ENCODE measurements at places on chromosomes 2 and 18. TPM values are rescaled to one million over a fixed set of nuclear protein-coding genes. Genes with fewer than 3 reads are reported as not detected.

DNA sequence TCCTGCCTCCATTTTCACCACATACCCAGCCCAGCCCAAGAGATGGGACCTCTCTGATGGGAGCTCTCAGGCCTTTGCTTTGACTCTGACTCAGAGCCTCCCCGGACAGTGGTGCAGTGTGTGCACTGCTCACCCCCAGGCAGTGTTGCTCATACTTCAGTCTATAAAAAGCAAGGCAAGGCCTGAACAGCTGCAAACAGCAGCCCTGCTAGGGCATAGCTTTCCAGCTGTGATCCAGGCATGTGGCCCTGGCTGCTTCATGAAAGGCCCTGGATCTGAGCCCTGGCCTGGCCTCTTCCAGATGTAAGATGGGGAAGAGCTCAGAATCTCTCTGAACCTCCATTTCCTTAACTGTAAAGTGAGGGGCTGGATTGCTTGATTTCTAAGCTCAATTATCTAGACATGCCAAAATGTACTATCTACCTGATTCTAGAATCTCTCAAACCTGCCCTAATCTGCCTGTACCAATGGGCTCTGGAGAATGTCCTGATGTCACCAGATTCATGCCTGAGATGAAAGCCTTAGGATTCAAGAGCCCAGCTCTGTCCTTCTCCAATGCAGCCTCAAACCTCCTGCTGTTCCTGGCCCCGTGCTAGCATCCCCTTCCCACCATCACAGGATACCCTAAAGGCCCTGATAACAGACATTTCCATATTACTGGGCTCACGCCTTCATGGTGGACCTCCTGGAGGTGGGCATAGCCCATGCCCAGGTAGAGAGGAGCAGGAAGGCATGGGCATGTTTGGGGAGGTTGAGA, 206.9 kb downstream of the ARL4C start:
- no peaks in the 10 kb centered on the region for H3K27me3 ChIP-seq
- no peak for DNase-seq

GRCh38 chr18:73962256-73962655, 185.4 kb downstream of the FBXO15 start:
- no peak overlapping the region for H3K27ac ChIP-seq
- no peak overlapping the region for H3K4me3 ChIP-seq
- H3K27me3 ChIP-seq: no peaks in the 10 kb centered on the region
- DNase-seq: no peak
- no peaks in the 10 kb centered on the region for H3K4me1 ChIP-seq

GRCh38 chr2:224009605-224010315, 29.3 kb downstream of the SERPINE2 start:
- H3K4me1 ChIP-seq: no peaks in the 10 kb centered on the region
- no peaks in the 10 kb centered on the region for H3K36me3 ChIP-seq
- H3K27ac ChIP-seq: no peak overlapping the region
- no peak overlapping the region for H3K4me3 ChIP-seq
- no peaks in the 10 kb centered on the region for H3K27me3 ChIP-seq

GRCh38 chr2:18455236-18455862, 105.1 kb downstream of the RDH14 start:
- H3K27me3 ChIP-seq: no peaks in the 10 kb centered on the region
- H3K27ac ChIP-seq: no peak overlapping the region
- H3K36me3 ChIP-seq: no peaks in the 10 kb centered on the region
- H3K4me1 ChIP-seq: no peaks in the 10 kb centered on the region
- no peak overlapping the region for H3K4me3 ChIP-seq

DNA sequence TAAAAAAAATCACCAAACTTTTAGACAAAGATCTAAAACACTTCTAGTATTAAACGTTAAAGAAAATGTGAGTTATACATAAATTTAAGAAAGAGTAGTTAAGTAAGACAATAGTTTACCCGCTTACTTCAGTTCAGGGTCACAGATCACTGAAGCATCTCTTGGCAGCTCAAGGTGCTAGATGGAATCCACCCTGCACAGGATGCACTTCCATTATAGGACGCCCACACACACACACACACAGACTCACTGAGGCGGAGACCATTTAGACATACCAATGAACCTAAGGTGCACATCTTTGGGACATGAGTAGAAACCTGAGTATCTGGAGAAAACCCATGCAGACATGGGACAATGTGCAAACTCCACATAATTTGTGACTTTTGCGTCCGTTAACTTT, 630.6 kb upstream of the ZNF804A start:
- no peaks in the 10 kb centered on the region for H3K27me3 ChIP-seq
- no peak for DNase-seq
- H3K27ac ChIP-seq: no peak overlapping the region
- H3K4me1 ChIP-seq: no peaks in the 10 kb centered on the region

- no peaks in the 10 kb centered on the region for H3K36me3 ChIP-seq
- no peak overlapping the region for H3K4me3 ChIP-seq
- no peak overlapping the region for H3K27ac ChIP-seq
These were observed 48.9 kb downstream of the TSN start for GRCh38 chr2:121804340-121804739.

DNA sequence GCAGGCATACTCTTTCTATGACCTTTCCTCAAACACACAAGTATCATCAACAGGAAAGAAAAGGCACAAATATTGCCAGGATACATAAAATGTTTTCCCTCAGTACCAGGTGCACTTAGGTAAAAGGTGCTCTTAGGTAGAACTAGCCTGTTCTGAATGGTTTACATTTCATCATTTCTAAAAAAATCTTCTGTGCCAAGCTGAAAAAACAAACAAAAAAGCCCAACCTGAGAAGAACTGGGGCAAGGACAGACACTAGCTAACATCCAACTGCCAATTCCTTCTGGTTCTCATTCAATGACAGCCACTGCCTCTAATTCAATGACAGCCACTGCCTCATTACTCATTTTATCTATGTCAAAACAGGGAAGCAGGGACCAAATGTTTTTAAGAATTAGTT, 68.5 kb downstream of the SPIRE1 start:
- DNase-seq: no peak
- no peaks in the 10 kb centered on the region for H3K36me3 ChIP-seq
- no peaks in the 10 kb centered on the region for H3K27me3 ChIP-seq
- H3K4me1 ChIP-seq: no peaks in the 10 kb centered on the region
- H3K4me3 ChIP-seq: no peak overlapping the region
- no peak overlapping the region for H3K27ac ChIP-seq

GRCh38 chr2:232781765-232782164, 5.4 kb upstream of the KCNJ13 start:
- H3K27ac ChIP-seq: no peak overlapping the region
- H3K4me1 ChIP-seq: peaks cover 22% of the 10 kb centered on the region
- no peak overlapping the region for H3K4me3 ChIP-seq
- no peak for DNase-seq
- H3K36me3 ChIP-seq: no peaks in the 10 kb centered on the region

DNA sequence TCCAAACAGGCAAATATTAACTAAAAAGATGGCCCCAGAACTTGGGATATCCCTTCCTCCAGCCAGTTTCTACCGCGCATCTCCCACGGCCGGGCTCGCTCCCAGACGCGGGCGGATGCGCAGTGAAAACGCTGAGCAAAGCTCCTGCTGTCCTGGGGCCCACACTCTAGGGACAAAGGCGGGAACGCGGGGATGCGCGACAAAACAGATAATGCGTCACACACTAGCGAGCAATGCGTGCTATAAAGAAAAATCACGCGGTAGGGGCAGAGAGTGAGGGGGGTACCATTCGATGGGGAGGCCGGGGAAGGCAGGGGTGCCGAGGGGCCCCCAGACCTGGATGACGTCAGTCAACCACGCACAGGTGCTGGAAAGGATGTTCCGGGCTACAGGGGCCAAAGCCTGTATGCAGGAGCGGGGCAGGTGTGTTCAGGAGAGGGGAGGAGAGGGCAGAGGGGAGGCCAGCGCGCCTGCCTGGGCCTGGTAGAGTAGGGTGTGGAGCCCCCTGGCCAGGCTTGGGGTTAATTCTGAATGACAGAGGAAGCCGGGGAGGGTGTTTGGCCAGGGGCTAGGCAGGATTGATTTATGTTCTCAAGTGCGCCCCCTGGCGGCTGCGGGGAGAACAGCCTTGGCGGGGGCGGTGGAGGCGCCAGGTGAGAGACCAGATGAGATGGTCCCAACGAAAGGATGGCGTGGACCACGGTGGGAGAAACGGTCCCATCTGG, 14.9 kb upstream of the ITM2C start:
- DNase-seq: peak; percentile 74
- H3K27ac ChIP-seq: no peak overlapping the region
- H3K4me1 ChIP-seq: peaks cover 5% of the 10 kb centered on the region
- H3K36me3 ChIP-seq: no peaks in the 10 kb centered on the region
- no peaks in the 10 kb centered on the region for H3K27me3 ChIP-seq

GRCh38 chr2:78145997-78146722, 624.0 kb upstream of the LRRTM4 start:
- H3K27me3 ChIP-seq: no peaks in the 10 kb centered on the region
- no peaks in the 10 kb centered on the region for H3K36me3 ChIP-seq
- H3K4me3 ChIP-seq: no peak overlapping the region

DNA sequence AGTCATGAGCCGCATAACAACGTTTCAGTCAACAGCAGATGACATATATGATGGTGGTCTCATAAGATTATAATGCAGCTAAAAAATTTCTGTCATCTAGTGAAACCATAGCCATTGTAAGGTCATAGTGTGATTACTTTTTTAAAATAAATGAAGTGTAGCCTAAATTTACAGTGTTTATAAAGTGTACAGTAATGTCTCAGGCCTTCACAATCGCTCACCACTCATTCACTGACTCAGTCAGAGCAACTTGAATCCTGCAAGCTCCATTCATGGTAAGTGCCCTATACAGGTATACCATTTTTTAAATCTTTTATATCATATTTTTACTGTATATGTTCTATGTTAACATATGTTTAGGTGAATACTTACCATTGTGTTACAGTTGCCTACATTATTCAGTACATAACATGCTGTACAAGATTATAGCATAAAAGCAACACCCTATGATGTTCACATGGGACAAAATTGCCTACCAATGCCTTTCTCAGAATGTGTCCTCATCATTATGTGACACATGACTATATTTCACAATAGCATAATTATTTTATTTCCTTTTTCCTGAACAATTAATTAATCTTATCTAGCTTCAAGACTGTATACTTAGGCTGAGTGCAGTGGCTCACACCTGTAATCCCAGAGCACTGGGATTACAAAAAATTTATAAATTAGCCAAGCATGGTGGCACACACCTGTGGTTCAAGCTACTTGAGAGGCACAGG, 1115.9 kb upstream of the ZEB2 start:
- no peaks in the 10 kb centered on the region for H3K4me1 ChIP-seq
- no peaks in the 10 kb centered on the region for H3K27me3 ChIP-seq
- H3K4me3 ChIP-seq: no peak overlapping the region
- no peak for DNase-seq
- H3K27ac ChIP-seq: no peak overlapping the region

DNA sequence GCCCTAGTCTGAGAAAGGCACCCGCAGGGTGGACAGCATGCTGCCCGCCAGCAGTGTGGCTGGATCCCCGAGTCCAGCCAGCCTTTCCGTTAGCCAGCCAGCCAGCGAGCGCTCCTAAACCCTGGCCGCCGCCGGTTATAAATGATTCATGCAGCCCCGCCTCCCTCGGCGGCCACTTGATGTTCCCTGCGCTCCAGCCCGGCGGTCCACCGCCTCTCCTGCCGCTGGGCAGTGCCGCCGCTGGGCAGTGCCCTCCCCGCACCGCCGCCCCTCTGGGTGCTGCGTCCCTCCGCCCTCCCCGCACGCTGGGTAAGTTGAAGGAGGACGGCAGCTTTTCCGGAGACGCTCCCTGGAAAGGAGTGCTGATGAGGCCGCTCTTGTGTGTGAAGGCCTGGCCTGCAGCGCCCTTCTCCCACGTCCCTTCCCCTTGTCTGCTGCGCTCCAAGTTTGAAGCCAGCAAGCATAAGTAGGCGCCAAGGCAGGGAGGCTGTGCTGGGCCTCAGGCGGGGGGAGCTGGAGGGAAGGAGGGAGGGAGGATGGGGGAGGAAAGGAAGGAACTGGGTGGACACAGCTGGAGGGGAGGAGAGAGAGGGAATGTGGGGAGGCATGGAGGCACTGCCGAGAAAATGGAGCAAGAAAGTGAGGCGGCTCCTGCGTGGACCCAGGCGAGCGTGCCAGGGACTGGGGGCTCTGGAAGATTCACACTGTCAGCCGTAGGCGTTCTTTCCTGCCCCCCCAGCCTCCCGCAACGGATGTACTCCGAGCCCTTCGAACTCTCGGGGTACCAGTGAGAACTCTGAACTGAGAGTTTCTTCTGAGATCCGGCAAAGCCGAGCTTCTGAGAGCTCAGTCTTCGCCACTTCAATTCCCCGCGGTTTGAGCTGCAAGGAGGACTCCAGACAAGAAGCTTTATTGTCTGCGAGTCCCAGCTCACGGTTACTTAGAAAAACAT, 131.9 kb downstream of the GLI2 start:
- H3K36me3 ChIP-seq: no peaks in the 10 kb centered on the region
- DNase-seq: peak; percentile 66
- H3K4me3 ChIP-seq: peak overlapping the region; percentile 14
- no peaks in the 10 kb centered on the region for H3K27me3 ChIP-seq
- H3K4me1 ChIP-seq: no peaks in the 10 kb centered on the region

GRCh38 chr2:99926986-99927385, 215.4 kb downstream of the AFF3 start:
- no peak for DNase-seq
- H3K4me3 ChIP-seq: no peak overlapping the region
- no peaks in the 10 kb centered on the region for H3K4me1 ChIP-seq
- H3K27me3 ChIP-seq: no peaks in the 10 kb centered on the region

- no peak overlapping the region for H3K4me3 ChIP-seq
- H3K36me3 ChIP-seq: no peaks in the 10 kb centered on the region
- no peak for DNase-seq
- H3K4me1 ChIP-seq: no peaks in the 10 kb centered on the region
These were observed 42.3 kb downstream of the DNER start for GRCh38 chr2:229672021-229672420.

- no peak overlapping the region for H3K27ac ChIP-seq
- no peaks in the 10 kb centered on the region for H3K4me1 ChIP-seq
- H3K4me3 ChIP-seq: no peak overlapping the region
- no peak for DNase-seq
- H3K27me3 ChIP-seq: no peaks in the 10 kb centered on the region
- H3K36me3 ChIP-seq: no peaks in the 10 kb centered on the region
These were observed 633.1 kb downstream of the ARHGAP15 start for GRCh38 chr2:143762176-143762928.

TSHZ1 gene
- total RNA-seq: 12.4 TPM

ACMSD gene
- total RNA-seq: 1.2 TPM

MTA3 gene
- 87.5 TPM for total RNA-seq

SIX3 gene
- total RNA-seq: not detected

All from Peyer's patch (tissue), 4 donors.